ENCODE measurements at places on chromosomes 2 and 18. TPM values are rescaled to one million over a fixed set of nuclear protein-coding genes. Genes with fewer than 3 reads are reported as not detected.

DNA sequence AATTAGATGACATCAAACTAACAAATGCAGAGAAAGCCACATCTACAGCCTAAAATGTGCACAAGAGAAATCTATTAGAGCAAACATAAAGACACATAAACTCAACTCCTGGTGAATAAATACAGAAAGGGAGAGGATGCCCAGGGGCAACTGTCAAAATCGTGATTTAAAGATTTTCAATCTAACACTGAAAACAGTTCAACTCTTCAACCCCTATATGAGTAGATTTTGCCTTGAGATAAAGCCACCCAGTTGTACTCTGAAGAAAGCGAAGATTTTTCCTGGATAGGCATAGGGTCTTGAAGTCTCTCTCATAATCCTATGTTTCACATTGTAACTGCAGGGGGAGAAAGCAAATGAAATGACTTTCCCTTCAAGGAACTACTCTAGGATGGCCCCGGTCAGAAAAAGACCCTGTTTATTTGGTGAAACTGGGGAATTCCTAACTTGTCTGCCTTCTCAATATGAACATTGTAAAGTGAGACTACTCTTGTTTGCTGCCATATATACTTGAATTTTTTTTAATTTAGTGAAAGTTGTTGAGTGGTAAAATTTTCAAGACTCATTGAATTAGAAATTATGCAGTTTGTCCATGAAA lies 226.7 kb downstream of the ERBB4 start:
- no peak for DNase-seq

DNA sequence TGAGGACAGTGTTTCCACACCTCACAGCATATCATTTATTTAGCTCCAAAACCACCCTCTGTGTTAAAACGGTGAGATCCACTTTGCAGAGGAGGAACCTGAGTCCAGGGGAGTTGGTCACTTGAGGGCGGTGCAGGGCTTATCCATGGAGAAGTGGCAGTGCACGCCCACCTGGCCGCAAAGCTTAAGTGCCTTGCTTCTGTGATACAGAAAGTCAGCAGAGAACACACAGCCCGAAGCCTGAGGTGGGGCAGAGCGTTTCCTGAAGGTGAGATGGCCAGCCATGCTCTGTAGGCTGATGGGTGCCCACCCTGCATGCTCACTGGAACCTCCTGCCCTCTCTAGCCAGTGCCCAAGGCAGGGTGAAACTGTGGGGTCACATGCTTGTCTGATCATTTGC lies 87.3 kb downstream of the SH3RF3 start:
- no peak for DNase-seq

- no peak for DNase-seq
Observed at GRCh38 chr2:199223791-199224190, 233.9 kb downstream of the SATB2 start.

DNA sequence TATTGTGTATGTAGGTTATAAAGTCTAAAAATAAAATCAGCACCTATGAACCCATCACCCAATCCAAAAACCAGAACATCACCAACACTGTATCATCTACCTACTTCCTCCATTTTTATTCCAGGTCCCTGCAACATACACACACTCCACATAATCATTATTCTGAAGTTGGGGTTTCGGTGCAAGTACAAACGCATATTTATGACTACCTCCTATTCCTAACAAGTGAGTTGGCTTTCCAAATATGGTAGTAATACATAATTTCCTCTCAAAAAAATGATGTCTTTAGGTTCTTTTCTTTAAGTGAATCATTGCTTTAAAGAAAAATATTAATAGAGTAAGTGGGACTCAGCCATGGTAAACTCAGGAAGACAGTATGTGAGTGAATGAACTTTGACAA lies 3.3 kb downstream of the ACVR1 start:
- no peak for DNase-seq

DNA sequence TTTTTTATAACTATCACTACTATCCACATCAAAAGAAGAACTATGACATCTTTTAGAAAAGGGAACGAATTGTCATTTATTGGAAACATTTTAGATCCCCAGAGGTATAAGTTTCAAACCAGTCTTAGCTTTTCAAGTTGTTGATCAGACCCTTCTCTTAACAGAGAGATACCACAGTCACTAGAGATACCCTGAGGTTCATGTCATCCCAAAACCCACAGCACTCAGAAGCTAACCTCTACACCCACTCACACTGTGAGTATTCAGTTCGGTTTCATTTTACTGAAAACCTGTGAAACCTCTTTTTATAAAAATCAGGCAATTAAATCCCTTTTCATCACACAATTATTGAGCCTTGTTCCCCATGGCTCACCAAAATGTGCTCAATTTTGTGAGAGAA lies 156.2 kb downstream of the DTNA start:
- peak; percentile 63 for DNase-seq

- no peak for DNase-seq
Observed at GRCh38 chr2:45020439-45020838, 11.2 kb upstream of the SIX2 start.

DNA sequence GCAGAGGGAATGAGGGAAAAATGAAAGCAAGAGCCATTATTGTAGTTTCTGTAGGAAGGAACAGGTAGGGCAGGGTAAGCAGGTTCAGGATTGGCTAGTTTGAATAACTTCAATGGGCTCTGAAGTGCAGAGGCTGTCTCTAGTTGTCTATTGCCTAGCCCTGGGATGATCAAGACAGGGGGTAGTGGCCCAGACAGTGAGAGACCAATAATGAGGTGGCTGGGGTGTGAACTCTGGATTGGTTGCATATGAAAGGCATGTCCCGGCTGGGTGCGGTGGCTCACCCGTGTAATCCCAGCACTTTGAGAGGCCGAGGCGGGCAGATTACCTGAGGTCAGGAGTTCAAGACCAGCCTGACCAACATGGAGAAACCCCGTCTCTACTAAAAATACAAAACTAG lies 67.5 kb upstream of the SLC38A11 start:
- no peak for DNase-seq

- DNase-seq: no peak
Observed at GRCh38 chr2:189393440-189394111, 47.7 kb upstream of the WDR75 start.

GRCh38 chr2:3480352-3481010 lies 38.9 kb downstream of the ADI1 start:
- no peak for DNase-seq

- DNase-seq: no peak
Observed at GRCh38 chr2:172848519-172848918, 112.9 kb downstream of the RAPGEF4 start.

- no peak for DNase-seq
Observed at GRCh38 chr18:6211174-6211504, 203.6 kb downstream of the L3MBTL4 start.

- DNase-seq: no peak
Observed at GRCh38 chr2:191711621-191712020, 33.7 kb downstream of the NABP1 start.

DNA sequence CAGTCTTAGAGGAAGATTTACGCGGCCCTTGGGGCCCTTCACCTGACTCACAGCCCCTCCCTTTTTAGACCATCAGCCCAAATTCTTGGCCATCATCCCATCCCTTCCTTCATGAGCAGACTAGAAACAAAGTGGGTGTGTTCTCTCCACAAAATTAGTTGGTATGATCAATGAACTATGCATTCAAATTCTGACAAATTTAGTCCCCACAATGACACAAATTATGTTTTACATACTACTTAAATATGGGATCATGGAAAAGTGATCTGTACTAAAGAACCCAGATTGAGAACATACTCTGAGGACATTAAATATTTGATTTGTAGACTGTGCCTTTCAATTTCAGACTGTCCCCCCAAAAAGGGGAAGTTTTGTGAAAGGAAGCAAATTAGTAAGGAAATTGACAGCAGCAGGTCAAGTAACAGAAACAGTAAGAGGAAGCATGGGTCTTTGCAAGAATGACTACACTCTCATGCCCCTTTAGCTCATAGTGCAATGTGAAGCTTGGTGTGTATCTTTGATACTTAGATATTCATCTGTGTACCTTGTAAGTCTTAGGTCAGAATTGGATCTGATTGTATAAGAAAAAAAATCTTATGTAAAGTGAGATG lies 2.2 kb upstream of the MAPRE2 start:
- no peak for DNase-seq

- DNase-seq: no peak
Observed at GRCh38 chr2:127342101-127342500, 45.7 kb downstream of the MAP3K2 start.

Gene FAM117B
- total RNA-seq: 19.4 TPM

Gene B3GNT7
- 0.29 TPM for total RNA-seq

Gene FTCDNL1
- 2.0 TPM for total RNA-seq

Gene CPLX4
- not detected for total RNA-seq
